ENCODE measurements at places on chromosomes 3 and 15.

DNA sequence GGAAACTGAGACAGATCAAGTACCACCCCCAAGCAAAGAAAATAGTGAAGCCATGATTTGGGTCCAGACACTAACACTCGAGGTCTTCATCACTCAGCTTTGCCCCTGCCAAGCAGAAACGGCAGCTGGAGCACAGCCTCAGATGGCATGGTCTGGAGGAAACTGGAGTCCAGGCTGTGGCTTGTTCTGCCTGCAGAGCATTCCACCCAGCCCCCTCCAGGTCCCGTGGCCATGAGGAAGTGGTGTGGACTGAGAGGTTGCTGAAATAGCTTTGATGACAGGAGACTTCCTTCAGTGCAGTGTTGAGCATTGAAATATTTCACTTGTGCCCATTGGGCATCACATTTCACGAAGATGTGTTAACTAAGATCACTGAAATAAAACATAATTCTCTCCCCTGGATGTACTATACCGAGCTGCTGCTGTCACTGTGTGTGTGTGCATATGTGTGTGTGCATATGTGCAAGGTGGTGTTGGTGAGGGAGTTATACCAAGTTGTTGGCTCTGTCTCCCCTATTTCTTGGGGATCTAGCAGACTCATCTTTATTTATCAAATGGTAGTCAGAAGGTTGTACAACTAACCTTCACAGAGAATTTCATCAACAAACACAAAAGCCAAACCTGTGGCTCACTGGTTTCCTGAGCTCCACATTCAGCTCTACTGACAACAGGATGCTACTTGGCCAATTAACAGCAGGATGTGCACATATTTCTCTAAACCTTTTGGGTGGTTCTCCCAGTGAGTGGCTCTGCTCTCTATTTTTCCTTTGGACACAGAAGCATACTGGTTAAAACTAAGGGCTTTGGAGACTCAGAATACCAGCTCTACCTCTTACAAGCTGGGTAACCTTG, 660.1 kb upstream of the CFAP20DC start:
- no peak for DNase-seq

- no peak for DNase-seq
These were observed 81.9 kb downstream of the CCK start for GRCh38 chr3:42183991-42184632.

- DNase-seq, result peak; percentile 46
These were observed 27.9 kb upstream of the SLC30A4 start for GRCh38 chr15:45550436-45550835.

GRCh38 chr15:31758126-31758525, 272.2 kb upstream of the CHRNA7 start:
- no peak for DNase-seq

DNA sequence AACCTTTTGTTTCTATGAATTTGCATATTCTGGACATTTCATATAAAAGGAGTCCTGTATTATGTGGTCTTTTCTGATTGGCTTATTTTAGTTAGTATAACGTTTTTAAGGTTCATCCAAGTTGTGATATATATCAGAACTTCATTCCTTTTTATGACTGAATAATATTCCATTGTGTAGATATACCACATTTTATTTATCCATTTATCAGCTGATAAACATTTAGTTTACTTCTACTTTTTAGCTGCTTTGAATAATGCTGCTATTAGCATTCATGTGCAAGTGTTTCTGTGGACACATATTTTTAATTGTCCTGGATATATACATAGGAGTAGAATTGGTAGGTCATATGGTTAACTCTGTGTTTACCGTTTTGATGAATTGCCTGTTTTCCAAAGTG, 498.5 kb upstream of the ADAMTS9 start:
- DNase-seq, result no peak

DNA sequence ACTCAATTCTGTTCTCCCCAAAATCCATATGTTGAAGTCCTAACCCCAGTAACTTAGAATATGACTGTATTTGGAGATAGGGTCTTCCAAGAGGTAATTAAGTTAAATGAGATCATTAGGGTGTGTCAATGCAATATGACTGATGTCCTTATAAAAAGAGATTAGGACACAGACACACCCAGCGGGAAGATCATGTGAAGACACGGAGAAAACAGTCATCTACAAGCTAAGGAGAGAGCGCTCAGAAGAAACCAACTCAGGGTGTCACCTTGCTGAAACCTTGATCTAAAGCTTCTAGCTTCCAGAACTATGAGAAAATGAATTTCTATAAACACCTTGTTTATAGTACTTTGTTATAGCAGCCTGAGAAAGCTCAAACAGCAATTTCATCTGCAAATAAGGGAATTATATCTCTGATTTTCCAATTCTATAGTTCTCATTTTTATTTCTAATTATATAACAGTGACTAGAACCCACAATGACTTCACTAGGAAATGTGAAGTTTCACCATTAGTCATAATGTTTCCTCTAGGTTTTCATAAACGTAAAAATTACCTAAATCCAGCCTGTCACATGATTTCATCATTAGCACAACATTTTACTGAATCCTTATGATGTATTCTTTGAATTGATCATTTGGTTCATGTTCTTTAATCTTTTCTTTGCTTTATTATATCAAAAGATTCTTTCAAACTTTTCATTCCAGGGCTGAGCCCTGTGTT, 459.1 kb upstream of the MDFIC2 start:
- no peak for DNase-seq

- DNase-seq, result no peak
These were observed 171.7 kb downstream of the C3orf38 start for GRCh38 chr3:88321363-88322050.

GRCh38 chr15:77975332-77976094, 102.0 kb downstream of the TBC1D2B start:
- no peak for DNase-seq

DNA sequence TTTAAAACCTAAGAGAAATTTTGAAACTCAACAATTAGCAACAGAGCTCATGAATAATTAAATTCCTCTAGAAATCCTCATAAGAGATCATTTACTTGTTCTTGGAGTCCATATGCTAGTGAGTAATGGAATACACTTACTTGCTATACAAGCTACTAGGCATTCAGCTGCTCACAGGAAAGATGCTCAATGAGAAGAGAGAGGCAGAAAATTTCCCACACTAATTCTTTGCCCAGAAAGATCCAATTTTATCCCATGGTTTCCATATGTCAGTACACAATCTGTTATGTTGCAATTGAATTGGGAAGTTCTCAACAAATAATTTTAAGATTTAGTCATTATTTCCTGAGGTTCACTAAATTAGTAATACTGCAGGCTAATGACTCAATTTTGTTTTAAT, 310.4 kb downstream of the RYR3 start:
- no peak for DNase-seq

DNA sequence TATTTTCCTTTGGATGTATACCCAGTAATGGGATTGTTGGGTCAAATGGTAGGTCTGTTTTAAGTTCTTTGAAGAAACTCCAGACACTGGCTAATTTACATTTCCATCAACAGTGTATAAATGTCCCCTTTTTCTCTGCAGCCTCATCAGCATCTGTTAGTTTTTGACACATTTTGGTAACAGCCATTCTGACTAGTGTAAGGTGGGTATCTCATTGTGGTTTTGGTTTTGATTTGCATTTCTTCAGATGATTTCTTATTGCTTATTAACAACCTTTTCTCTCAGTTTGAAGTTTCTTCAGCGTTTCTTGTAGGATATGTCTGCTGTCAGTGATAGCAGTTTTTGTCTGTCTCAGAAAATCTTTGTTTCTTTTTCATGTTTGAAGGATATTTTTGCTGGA, 15.4 kb downstream of the GALK2 start:
- DNase-seq, result no peak

- no peak for DNase-seq
These were observed 62.5 kb downstream of the RPN1 start for GRCh38 chr3:128588147-128588546.

DNA sequence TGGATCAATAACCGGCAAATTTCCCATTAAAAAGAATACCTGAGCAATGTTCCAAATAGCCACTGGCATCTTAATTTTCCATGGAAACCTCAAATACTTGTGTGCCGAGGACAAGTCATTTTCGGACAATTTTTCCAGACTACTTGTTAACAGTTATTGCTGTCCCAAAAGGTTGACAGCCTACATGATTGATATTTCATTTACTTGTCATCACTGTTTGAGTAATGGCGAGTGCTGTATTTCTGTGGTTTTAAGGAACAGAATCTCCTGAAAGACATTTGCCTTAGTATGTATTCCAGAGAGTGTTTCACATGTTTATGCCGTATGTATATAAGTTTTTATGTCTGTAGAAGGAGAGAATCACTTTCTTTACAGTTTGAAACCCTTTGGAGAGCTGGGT, 36.7 kb downstream of the MAP2K5 start:
- no peak for DNase-seq

GRCh38 chr3:11116336-11117059, 37.8 kb upstream of the HRH1 start:
- DNase-seq, result no peak

GRCh38 chr15:45111390-45112142, 2.4 kb downstream of the DUOX2 start:
- no peak for DNase-seq

DNA sequence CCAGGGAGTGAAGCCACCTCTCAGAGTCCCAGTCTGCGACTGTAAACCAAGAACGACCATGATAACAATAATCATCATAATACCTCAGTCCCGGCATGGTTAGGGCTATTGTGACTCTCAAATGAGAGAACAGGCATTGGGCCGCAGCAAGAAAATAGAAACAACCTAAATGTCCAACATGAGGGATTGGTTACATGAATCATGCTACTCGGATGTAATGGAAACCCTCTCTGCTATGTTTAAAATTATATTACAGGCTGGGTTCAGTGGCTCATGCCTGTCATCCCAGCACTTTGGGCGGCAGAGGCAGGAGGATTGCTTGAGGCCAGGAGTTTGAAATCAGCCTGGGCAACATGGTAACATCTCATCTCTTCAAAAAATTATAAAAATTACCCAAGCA, 2.8 kb downstream of the CPN2 start:
- peak; percentile 52 for DNase-seq

GRCh38 chr3:121819236-121819635, 15.6 kb downstream of the IQCB1 start:
- DNase-seq, result no peak

GRCh38 chr3:7371693-7372572, 511.0 kb downstream of the GRM7 start:
- DNase-seq, result no peak

GRCh38 chr3:66748175-66748876, 247.5 kb upstream of the LRIG1 start:
- DNase-seq, result peak; percentile 67

DNA sequence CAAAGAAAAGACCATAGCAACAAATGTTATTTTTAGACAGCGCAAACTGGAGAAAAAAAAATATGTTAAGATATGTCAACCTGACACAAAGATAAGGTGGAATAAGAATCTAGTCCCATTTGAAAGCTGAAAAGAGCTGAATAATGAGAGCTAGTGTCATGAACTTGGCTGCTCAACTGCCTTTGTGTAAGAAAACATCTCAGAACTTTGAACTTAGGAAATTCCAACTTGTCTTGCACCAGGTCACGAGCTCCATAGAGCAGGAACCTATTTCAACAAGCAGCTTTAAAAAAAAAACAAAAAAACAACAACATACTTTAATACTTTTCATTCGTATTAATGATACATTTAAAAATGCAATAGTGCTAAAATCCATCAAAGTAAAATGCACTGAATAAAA, 79.5 kb downstream of the ZNF280D start:
- DNase-seq, result no peak

DNA sequence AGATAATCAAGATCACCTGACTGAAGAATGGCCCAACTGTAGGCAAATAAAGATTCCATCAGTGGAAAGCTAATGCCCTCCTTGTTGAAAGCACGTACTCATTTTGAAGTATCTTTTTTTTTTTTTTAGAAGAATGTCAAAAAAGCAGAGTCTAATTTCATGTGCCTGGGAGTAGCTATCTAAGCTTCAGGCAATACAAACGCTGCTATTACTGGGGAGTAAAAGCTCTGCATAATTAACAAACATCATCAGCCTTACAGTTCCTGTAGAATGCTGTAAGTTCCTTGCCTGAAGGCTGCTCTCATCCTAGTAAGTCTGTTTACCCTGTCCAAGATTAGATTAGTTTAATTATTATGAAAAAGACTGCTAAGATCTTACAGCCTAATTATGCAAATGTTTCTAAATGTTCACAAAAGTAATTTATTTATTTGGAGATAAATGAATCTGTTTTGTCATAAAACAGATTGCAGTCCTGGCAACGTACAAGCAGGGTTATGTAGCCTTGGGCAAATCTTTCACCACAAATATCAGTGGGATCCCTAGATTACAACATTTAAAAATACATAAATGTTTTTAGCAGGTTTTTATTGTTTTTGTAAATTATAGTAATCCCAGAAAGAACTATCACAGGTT, 451.3 kb upstream of the AGTR1 start:
- no peak for DNase-seq

DNA sequence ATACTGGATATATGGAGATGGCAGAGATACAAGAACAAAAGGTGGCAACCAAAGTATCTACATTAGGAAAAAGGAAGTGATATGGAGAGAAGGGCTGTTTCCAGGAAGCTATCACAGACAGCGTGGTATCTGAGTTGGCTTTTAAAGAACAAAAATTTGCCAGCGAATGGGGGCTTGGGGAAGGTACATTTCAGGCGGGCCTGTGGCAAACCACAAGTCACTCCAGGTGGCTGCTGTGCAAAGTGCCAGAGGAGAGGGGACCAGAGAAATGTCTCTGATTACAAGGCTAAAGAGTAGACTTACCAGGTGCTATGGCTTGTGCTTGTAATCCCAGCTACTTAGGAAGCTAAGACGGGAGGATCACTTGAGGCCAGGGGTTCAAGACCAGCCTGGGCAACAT, 91.1 kb downstream of the MSL2 start:
- no peak for DNase-seq

DNA sequence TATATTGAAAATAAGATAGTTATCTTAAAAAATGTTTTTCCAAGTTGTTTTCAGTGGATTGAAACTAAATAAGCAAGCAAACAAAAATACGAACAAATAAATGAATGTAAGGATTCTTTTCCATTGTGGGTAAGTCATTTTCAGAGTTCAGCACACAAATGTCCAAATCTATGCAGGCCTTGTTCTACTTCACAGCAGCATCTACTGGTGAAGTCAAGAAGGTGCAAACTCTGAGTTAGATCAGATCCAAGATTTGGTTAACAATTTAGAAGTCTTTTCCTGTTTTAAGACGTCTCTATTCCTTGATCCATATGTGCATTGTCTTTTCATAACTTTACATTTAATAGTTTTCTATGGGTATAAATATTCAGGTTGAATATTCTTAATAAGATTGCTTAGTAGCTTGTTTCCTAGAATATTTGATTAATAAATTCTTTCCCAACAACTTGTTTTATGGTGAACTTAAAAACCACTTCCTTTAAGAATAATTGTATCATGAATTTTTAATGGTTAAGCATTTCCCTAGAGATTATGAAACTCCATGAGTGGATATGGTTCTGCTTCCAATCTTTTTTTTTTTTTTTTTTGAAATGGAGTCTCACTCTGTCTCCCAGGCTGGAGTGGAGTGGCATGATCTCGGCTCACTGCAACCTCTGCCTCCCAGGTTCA, 10.5 kb downstream of the PTX3 start:
- peak; percentile 80 for DNase-seq

- no peak for DNase-seq
These were observed 152.9 kb downstream of the IGF1R start for GRCh38 chr15:98801234-98801561.

GRCh38 chr3:99502871-99503270, 135.5 kb upstream of the COL8A1 start:
- DNase-seq, result peak; percentile 24

- DNase-seq, result peak; percentile 28
These were observed 38.9 kb downstream of the SLC25A26 start for GRCh38 chr3:66259566-66260255.

Measured in foreskin fibroblast (primary cell).